Activated CD8-positive, alpha-beta memory T cell treated with anti-CD3 and anti-CD28 coated beads for 48 hours (primary cell): ENCODE measurements at places on chromosomes 6 and 20.

DNA sequence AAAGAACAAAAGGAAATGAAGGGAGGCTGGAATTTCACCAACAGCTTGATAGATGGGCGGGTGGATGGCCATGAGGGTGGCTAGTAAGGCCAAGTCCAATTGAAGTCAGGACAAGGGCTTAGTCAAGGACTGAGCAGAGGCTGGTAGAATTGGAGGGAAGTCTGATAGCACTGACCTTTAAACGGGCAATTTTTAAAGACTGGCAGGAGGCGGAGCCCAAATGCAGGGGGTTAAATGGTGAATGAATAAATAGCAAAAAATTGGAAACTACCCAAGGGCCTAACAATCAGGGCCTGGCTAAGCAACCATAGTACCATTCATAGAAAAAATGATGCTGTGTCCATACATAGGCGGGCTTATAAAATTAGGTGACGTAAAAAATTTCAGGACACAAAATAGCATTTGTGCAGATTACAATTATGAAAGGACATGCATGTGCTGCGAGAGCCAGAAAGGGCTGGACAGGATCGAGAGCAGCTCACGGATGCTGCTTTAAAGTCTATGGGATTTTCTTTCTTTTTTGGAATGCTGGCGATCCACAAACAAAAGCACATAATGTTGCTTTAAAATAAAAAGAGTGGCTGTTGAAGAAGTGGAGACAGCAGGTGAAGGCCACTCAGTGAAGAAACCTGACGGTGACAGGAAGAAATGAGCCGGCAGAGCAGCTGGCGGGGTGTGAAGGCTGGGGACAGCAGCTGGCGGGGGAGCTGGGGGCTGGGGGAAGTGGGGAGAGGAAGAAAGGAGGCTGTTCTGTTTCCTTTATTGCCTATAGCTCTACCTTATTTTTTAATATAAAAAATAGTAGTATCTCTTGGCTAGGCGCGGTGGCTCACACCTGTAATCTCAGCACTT lies 42.8 kb upstream of the TAF8 start:
- no peak for DNase-seq

DNA sequence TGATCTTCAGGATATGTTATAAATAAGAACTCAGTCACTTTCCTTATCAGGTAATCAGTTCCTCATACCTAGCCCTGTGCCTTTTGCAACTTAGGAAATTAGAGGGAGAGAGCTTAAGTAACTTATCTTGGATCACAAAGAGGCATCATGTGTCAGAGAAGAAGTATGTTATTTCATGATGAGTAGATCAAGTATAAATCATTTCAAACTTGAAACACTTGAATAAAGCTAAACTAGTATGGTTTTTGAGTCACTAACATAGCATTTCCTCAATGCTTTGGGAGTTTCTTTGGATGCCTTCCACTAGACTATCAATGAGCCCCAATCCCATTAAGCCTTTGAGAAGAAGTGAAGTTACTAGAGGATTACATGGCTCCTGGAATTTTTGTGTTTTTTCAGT lies 102.6 kb upstream of the TNFAIP3 start:
- DNase-seq: no peak

GRCh38 chr6:113570161-113570560 lies 287.0 kb upstream of the MARCKS start:
- DNase-seq: no peak

DNA sequence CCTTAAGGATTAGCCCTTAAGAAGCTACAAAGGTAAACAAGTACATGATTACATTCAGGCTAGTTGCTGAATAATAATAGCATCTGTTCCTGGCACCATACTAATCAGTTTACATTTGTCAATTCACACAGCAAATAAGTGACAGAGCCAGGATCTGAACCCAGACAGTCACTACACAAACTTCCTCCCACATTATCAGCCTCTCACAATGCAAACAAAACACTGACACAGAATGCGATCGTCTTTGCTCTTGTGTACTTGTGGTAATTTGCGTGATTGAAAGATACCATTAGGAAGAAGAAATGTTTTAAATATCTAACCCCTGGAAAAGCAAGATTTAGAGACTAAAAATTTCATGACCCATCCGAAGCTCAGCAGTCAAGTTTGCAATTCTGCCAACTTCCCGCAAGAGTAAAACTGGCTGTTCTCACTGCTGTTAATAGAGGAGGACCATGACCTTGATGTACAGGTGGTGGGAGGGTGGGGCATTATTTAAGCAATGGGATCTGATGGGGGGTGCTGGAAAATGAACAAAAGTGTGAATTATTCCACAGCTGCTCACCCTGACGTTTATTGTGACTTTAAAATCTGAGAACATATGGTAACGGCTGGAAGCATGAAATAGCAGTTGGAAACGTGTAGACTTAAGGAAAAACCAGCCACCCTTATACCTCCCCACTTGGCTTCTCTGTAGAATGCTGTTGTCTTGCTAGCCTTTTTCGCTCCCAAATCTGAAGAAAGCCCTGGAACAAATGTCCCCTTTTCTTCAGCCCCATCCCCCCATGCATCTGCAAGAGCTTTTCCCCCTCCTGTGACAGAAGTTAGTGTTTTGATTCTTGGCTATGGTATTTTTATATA lies 95.3 kb upstream of the ARMC2 start:
- DNase-seq: no peak
